ENCODE measurements at places on chromosomes 2 and 18.

DNA sequence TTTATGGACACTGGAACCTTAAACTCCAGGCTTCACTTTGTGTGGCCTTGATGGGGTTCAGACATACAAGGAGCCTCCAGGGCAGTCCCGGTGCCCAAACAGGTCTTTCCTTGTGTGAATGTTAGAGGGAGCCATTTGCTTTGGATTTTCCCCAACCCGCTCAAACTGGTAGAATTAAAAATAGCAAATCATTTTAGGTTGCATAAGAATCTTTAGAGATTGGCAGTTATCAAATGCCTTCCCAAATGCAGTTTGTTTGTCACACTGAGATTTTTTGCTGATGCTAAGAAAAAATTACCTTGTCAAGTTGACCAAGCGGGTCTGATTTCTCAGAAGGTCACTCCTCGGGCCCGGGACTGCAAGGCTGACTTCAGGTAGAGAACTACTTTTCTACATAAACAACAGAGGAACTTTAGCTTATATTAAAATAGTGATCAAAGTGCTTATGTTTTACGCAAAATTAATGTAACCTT is 36.4 kb downstream of the ATP6V1C2 start:
- no peak for DNase-seq

GRCh38 chr18:77146249-77147080 is 13.9 kb upstream of the MBP start:
- no peak for DNase-seq

- no peak for DNase-seq
Measured at GRCh38 chr2:131044757-131045150, 48.5 kb downstream of the FAM168B start.

DNA sequence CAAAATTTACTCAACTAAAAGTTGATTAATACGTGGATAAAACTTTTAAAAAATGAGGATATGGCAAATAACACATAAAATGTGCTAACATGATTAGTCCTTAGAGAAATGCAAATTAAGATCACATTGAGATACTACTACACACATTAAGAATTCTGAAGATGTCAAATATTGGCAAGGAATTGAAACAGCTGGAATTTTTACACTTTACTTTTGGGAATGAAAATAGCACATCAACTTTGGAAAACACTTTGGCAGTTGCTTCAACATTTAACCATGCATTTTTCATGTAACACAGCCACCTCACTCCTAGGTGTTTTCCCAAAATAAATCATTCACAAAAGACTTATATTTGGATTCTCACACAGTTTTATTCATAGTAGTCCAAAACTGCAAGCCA is 687.9 kb upstream of the SETBP1 start:
- DNase-seq = no peak

DNA sequence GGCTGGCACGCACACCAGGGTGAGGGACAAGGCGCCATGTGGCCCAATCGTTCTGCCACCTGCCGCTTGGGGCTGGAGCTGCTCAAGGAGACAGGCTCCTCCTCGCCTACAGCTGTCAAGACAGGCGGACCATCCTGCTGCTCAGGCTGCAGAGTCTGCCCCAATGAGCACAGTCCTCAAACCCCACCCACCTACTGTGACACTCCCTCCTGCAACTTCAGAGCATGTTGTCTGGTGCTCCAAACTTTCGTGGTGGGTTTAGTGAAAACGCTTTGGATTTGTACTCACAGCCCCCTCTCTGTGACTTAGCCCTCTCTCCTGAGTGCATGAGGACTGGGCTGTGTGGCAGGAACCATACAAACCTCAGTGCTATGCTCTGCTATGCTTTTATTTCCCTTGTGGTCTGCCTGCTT is 23.2 kb upstream of the SLC35F6 start:
- no peak for DNase-seq

DNA sequence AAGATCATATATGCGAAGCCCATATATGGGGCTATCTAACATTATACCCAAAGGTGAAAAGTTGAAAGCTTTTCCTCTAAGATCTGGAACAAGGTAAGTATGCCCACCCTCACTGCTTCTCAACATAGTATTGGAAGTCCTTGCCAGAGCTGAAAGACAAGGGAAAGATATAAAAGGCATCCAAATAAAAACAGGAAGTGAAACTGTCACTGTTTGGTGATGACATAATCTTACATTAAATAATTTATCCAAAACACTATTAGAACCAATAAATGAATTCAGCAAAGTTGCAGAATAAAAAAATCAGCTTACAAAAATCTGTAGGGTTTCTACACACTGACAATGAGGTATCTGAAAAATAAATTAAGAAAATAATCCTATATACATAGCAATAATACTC is 205.8 kb downstream of the INSIG2 start:
- no peak for DNase-seq

- no peak for DNase-seq
Measured at GRCh38 chr2:152456262-152456661, 121.3 kb downstream of the FMNL2 start.

- no peak for DNase-seq
Measured at GRCh38 chr2:122267947-122268346, 512.5 kb downstream of the TSN start.

GRCh38 chr2:30686000-30686399 is 121.2 kb downstream of the CAPN13 start:
- no peak for DNase-seq

- DNase-seq = no peak
Measured at GRCh38 chr2:205806143-205806905, 124.0 kb downstream of the NRP2 start.

- no peak for DNase-seq
Measured at GRCh38 chr18:46282646-46283045, 178.5 kb downstream of the HAUS1 start.

DNA sequence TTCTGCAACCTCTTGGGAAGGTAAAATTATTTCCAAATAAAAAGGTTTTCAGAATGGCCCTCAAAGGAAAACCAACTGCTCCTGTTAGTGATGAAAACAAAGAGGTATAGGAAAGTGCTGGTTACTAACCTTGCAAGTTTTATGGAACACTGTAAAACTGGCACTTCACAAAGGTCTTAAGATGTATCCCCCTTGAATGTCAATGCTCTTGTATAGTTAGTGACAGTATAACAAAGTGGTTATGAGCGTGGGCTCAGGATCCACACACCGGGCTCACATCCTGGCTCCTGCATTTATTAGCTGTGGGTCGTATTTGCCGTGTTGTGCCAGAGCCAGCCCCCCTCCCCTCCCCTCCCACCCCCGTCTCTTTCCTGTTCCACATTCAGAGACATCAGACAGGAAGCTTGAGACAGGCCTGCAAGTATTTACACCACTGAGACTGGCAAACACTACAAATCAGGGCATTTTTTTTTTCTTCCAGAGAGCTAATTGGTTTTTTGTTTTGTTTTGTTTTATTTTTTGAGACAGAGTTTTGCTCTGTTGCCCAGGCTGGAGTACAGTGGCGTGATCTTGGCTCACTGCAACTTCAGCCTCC is 9.2 kb upstream of the DNPEP start:
- DNase-seq = no peak

- no peak for DNase-seq
Measured at GRCh38 chr2:96024336-96025193, 10.2 kb downstream of the GPAT2 start.

GRCh38 chr2:27707462-27708256 is 44.0 kb downstream of the SLC4A1AP start:
- no peak for DNase-seq

- no peak for DNase-seq
Measured at GRCh38 chr18:9366126-9366714, 31.6 kb downstream of the TWSG1 start.

GRCh38 chr18:55863876-55864275 is 275.9 kb upstream of the TCF4 start:
- DNase-seq = no peak

- no peak for DNase-seq
Measured at GRCh38 chr2:45713136-45713535, 61.7 kb downstream of the PRKCE start.

Data from AG04450 (cell line).